ENCODE measurements at places on chromosomes 12 and 14. TPM values are rescaled to one million over a fixed set of nuclear protein-coding genes. Genes with fewer than 3 reads are reported as not detected.
A peak's percentile ranks its signal among the peaks of the same experiment; 100 is the strongest.

RPGRIP1 gene
- total RNA-seq: 0.65 TPM

KRT79 gene
- not detected for total RNA-seq

HDAC7 gene
- total RNA-seq: 82.0 TPM

EPS8 gene
- total RNA-seq: 4.6 TPM

LRP1-AS gene
- total RNA-seq: not detected

SMCO3 gene
- total RNA-seq: not detected

TOMM20L gene
- total RNA-seq: not detected

AVPR1A gene
- 0.20 TPM for total RNA-seq

MYO1A gene
- total RNA-seq: 0.52 TPM

BRI3BP gene
- 14.2 TPM for total RNA-seq

ADAM21 gene
- total RNA-seq: not detected

- H3K36me3 ChIP-seq: no peaks in the 10 kb centered on the region
- H3K27me3 ChIP-seq: no peaks in the 10 kb centered on the region
- no peak for DNase-seq
- H3K27ac ChIP-seq: no peak overlapping the region
- no peak overlapping the region for H3K4me3 ChIP-seq
Measured at GRCh38 chr14:24250354-24250753, 7.9 kb upstream of the TINF2 start.

- H3K27ac ChIP-seq: no peak overlapping the region
- H3K4me1 ChIP-seq: peaks cover 5% of the 10 kb centered on the region
- H3K36me3 ChIP-seq: no peaks in the 10 kb centered on the region
- H3K4me3 ChIP-seq: no peak overlapping the region
- no peak for DNase-seq
Measured at GRCh38 chr12:38515912-38516311, 199.3 kb downstream of the ALG10B start.

- H3K4me3 ChIP-seq: no peak overlapping the region
- H3K27ac ChIP-seq: no peak overlapping the region
- H3K4me1 ChIP-seq: no peaks in the 10 kb centered on the region
- peaks cover 8% of the 10 kb centered on the region for H3K36me3 ChIP-seq
- DNase-seq: no peak
Measured at GRCh38 chr14:34450958-34451357, 11.1 kb downstream of the SPTSSA start.

- no peak overlapping the region for H3K27ac ChIP-seq
- H3K27me3 ChIP-seq: no peaks in the 10 kb centered on the region
- peaks cover 48% of the 10 kb centered on the region for H3K36me3 ChIP-seq
- no peak for DNase-seq
- H3K4me1 ChIP-seq: no peaks in the 10 kb centered on the region
Measured at GRCh38 chr14:88612981-88613380, 50.1 kb downstream of the ZC3H14 start.

DNA sequence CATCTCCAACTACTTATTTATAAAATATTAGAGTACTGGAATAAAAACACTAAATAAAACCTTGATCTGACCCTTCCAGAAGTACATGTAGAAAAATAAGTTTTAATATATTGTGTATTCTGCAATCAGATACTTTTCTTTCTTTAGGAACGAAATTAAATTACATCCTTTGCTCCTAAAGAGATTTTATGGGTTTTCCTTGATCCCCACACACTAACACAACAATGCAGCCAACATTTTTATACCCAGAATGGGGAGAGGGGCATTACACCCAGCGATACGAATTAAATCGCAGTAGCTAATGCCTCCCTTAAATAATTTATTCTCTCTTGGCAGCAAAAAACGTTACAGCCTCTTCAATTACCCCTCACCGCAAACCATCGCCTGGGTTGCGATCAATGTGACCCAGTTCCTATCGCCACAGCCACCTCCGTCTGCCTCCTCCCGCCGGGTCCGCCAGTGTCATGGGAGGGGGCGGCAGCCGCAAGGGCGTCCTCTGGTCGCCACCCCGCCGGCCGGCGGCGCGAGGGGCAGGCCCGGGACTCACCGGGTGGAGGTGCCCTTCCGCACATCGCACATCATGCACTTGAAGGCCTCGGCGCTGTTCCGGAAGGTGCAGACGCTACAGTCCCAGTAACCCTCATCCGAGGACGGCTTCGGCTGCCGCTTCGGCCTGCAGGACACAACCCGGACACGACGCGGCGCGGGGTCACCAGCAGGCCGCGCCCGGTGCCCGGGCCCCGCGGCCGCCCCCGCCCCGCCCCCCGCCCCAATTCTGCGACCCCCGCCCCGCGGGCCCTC, 796 bp downstream of the YAF2 start:
- peaks cover 77% of the 10 kb centered on the region for H3K27me3 ChIP-seq
- peak overlapping the region; percentile 34 for H3K4me3 ChIP-seq
- peak; percentile 54 for DNase-seq
- no peaks in the 10 kb centered on the region for H3K36me3 ChIP-seq
- 0 out of 2 replicates have a peak, but pooled peaks cover 4% of the 10 kb centered on the region for H3K4me1 ChIP-seq

GRCh38 chr12:115370650-115371049, 686.7 kb upstream of the TBX3 start:
- H3K27me3 ChIP-seq: no peaks in the 10 kb centered on the region
- H3K36me3 ChIP-seq: no peaks in the 10 kb centered on the region
- H3K4me1 ChIP-seq: no peaks in the 10 kb centered on the region
- H3K4me3 ChIP-seq: no peak overlapping the region
- no peak overlapping the region for H3K27ac ChIP-seq

DNA sequence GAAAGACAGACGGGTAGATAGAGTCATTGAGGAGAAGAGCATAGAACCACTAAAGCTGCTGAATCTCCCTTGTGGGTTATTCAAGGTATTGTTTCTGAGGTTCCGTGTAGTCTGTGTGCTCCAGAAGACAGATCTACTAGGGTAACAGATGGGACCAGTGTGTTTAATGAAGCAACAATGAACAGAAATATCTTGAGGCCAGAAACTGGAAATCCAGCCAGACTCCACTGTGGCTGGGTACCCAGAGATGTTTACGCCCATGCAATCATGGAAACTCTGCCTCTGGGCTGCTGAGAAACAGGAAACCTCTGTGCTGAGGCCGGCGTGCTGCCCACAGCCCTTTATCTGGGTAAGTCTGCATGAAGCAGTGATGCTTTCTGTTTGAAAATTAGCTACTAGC, 8.3 kb downstream of the PROX2 start:
- H3K4me3 ChIP-seq: no peak overlapping the region
- DNase-seq: no peak
- no peaks in the 10 kb centered on the region for H3K36me3 ChIP-seq
- H3K27ac ChIP-seq: no peak overlapping the region
- no peaks in the 10 kb centered on the region for H3K27me3 ChIP-seq
- H3K4me1 ChIP-seq: no peaks in the 10 kb centered on the region

- H3K4me3 ChIP-seq: peak overlapping the region; percentile 94
- 0 out of 2 replicates have a peak, but pooled peaks cover 2% of the 10 kb centered on the region for H3K27me3 ChIP-seq
- peaks cover 2% of the 10 kb centered on the region for H3K4me1 ChIP-seq
- no peaks in the 10 kb centered on the region for H3K36me3 ChIP-seq
- no peak overlapping the region for H3K27ac ChIP-seq
- no peak for DNase-seq
Measured at GRCh38 chr12:82688035-82688501, 1.4 kb downstream of the TMTC2 start.

GRCh38 chr12:29709496-29710040, 74.2 kb downstream of the TMTC1 start:
- no peak for DNase-seq
- H3K4me3 ChIP-seq: no peak overlapping the region
- H3K36me3 ChIP-seq: no peaks in the 10 kb centered on the region
- H3K27me3 ChIP-seq: no peaks in the 10 kb centered on the region
- H3K4me1 ChIP-seq: no peaks in the 10 kb centered on the region

DNA sequence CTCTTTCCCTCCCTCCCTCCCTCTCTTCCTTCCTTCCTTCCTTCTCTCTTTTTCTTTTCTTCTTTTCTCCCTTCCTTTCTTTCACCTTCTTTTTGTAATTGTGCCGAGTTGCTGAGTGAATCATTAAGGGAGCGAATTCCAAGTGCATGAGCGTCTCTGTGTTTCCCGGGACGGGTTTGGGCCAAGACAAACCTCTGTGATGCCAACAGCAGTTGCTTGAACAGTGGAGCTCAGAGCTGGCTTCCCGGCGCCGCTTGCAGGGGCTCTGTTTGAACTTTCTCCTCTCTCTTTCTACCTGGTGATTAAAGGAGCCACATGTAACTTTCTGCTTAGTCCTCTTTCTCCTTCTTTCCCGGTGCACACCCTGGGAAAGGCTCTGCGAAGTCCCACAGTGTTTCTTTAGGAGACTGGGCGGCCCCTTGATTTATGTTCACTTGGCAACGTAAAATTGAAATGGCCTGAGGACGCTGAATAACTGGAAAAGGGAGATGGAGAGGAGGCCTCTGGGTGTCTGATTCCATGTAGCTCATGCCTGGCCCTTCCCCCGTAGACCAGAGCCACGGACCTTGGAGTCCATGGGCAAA, 33.7 kb upstream of the MAP1LC3B2 start:
- H3K36me3 ChIP-seq: no peaks in the 10 kb centered on the region
- peaks cover 12% of the 10 kb centered on the region for H3K4me1 ChIP-seq
- no peak for DNase-seq
- no peak overlapping the region for H3K4me3 ChIP-seq
- 0 out of 2 replicates have a peak, but pooled peaks cover 3% of the 10 kb centered on the region for H3K27me3 ChIP-seq

DNA sequence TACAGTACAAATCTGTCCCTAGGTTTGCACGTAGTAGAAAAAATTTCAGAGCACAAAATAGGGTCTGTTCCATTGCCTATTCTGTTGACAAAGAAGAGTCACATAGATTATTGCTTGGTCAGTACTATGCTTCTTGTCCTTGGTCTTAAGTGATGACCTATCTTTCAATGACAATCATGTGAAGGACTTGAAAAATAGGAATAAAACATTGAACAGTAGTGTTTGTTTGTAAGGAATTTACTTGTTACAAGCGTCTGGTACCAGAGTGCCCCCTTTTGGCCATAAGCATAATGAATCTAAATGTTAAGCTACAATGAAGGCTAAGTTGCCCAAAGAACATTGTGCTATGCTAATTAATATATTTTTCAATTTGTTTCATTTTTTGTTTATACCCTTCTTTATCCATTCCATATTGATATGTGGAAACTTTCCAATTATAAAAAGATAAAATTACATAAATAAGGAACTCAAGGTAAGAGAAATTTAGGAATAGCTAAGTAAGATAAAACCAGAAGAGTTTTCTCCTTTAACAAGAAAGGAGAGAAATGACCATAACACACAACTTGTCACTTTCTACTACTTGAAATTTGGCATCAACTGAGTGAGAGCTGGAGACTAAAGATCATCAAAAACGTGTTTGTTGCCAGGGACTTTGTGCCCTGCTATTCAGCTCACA, 204.7 kb downstream of the EPS8 start:
- no peaks in the 10 kb centered on the region for H3K4me1 ChIP-seq
- H3K27ac ChIP-seq: no peak overlapping the region
- no peak overlapping the region for H3K4me3 ChIP-seq
- H3K36me3 ChIP-seq: no peaks in the 10 kb centered on the region
- no peak for DNase-seq

GRCh38 chr12:2902272-2902880, 11.7 kb downstream of the TULP3 start:
- DNase-seq: no peak
- H3K4me1 ChIP-seq: no peaks in the 10 kb centered on the region

DNA sequence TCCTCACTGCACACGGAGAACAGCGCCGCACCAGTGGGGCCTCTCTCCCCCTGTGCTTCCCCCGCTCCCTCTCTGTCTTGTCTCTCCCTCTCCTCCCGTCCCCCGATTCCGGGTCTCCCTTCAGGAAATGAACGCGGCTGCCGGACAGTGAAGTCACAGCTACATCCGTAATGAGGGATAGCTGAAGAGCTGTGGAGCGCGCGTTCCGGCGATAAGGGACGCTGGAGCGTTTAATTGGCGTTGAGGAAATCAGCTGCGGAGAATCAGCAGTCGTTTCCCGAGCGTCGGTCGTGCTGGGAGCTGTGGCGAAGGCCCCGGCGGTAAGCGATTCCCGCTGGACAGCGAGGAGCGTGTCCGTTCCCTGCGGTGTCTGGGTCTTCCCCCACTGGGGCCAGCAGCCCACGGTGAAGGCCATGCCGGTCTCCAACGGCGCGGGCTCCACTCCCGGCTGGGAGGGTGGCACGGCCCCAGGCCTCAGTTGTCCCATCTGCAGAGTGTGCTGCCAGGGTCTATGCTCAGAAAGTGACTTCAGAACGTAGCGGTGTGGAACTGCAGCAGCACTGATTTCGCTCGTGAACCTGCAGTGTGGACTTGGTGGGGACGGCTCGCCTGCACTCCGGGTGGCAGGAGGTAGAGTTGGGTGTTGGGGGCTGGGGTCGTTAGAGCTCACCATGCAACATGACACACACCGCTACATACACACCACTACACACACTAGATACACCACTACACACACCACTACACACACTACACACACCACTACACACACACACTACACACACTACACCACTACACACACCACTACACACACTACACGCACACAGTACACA, 10.9 kb downstream of the NOC4L start:
- H3K4me3 ChIP-seq: no peak overlapping the region
- H3K27ac ChIP-seq: no peak overlapping the region

GRCh38 chr12:65811968-65812700, 12.1 kb upstream of the HMGA2 start:
- H3K27ac ChIP-seq: no peak overlapping the region
- H3K4me1 ChIP-seq: 0 out of 2 replicates have a peak, but pooled peaks cover 3% of the 10 kb centered on the region
- no peak for DNase-seq
- H3K4me3 ChIP-seq: no peak overlapping the region
- no peaks in the 10 kb centered on the region for H3K36me3 ChIP-seq

GRCh38 chr14:100386121-100386520, 63.0 kb downstream of the SLC25A47 start:
- H3K4me3 ChIP-seq: no peak overlapping the region
- H3K27me3 ChIP-seq: no peaks in the 10 kb centered on the region
- H3K4me1 ChIP-seq: no peaks in the 10 kb centered on the region
- DNase-seq: no peak
- H3K36me3 ChIP-seq: no peaks in the 10 kb centered on the region

- H3K4me1 ChIP-seq: peaks cover 6% of the 10 kb centered on the region
- H3K36me3 ChIP-seq: no peaks in the 10 kb centered on the region
- no peak for DNase-seq
- H3K27me3 ChIP-seq: no peaks in the 10 kb centered on the region
Measured at GRCh38 chr12:122844366-122844971, 9.2 kb downstream of the HIP1R start.

DNA sequence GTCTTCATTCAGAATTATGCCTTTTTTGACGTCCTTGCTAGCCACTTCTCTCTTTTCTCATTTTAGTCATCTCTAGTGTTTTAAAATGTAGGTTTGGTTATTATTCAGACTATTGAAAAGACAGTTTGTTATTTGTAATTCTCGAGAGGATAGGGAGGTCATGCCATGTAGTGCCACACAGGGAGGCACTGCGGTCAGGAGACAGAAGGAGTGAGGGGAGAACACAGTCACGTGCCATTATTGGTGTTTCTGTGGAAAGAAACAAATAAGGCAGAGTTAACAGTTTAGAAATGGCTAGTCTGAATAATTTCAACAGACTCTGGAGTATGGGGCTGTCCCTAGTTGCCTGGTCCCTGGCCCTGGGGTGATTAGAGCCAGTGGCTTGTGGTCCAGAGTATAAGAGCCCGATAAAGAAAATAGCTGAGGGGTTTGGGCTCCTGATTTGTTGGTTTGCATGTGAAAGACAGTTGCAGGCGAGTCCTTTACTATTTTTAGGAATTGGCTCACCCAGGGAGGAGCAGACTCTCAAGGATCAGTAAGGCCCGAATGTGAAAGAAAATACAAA, 278.1 kb upstream of the SEL1L start:
- H3K27ac ChIP-seq: no peak overlapping the region
- peaks cover 3% of the 10 kb centered on the region for H3K4me1 ChIP-seq
- H3K36me3 ChIP-seq: no peaks in the 10 kb centered on the region
- H3K27me3 ChIP-seq: no peaks in the 10 kb centered on the region
- H3K4me3 ChIP-seq: no peak overlapping the region
